ENCODE measurements at places on chromosomes 6 and 20.

- H3K36me3 ChIP-seq: no peaks in the 10 kb centered on the region
- no peak overlapping the region for H3K4me3 ChIP-seq
- no peaks in the 10 kb centered on the region for H3K27me3 ChIP-seq
- no peak for DNase-seq
- H3K4me1 ChIP-seq: no peaks in the 10 kb centered on the region
Measured at GRCh38 chr6:114080891-114081510, 110.1 kb upstream of the HDAC2 start.

DNA sequence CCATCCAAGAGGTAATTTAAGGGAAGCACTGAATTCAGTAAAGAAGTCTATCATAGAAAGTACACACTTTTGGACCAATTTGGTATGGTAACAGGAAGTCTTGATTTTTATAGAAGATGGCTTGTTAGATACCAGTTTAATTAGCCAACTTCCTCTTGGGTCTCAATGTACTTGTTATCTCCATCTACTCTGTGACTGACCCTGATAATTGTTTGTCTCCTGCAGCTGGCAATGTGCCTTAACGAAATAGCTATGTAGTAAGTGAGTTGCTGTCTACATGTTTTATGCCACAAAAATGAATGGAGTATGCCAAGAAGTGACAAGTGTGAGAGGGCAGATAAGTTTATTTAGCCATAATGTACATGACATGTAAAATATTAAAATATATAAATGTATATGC lies 410.5 kb upstream of the MAN1A1 start:
- no peaks in the 10 kb centered on the region for H3K4me1 ChIP-seq
- no peak for DNase-seq
- H3K27me3 ChIP-seq: no peaks in the 10 kb centered on the region
- H3K27ac ChIP-seq: no peak overlapping the region
- H3K4me3 ChIP-seq: no peak overlapping the region

DNA sequence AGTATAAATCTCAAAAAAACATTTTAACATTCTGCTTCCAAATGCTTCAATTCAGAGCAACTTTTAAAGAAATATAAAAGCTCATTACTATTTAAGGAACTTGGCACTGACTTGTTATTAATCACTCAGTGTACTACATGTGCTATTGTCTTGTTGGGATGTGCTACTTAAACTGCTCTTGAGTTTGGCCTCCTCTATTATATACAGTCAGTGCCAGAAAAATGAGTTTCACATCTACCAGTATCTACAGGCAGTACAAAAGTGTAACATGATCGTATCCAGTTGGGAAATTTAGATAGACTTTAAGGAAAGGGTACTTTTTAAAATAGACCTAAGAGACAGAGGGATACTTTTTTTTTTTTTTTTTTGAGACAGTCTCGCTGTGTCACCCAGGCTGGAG lies 627.3 kb upstream of the SLC35B3 start:
- H3K4me1 ChIP-seq: no peaks in the 10 kb centered on the region
- DNase-seq: no peak
- H3K36me3 ChIP-seq: no peaks in the 10 kb centered on the region
- H3K4me3 ChIP-seq: no peak overlapping the region

- no peak overlapping the region for H3K27ac ChIP-seq
- DNase-seq: no peak
- no peaks in the 10 kb centered on the region for H3K27me3 ChIP-seq
- H3K4me3 ChIP-seq: no peak overlapping the region
Measured at GRCh38 chr6:129700666-129701065, 9.3 kb downstream of the ARHGAP18 start.

DNA sequence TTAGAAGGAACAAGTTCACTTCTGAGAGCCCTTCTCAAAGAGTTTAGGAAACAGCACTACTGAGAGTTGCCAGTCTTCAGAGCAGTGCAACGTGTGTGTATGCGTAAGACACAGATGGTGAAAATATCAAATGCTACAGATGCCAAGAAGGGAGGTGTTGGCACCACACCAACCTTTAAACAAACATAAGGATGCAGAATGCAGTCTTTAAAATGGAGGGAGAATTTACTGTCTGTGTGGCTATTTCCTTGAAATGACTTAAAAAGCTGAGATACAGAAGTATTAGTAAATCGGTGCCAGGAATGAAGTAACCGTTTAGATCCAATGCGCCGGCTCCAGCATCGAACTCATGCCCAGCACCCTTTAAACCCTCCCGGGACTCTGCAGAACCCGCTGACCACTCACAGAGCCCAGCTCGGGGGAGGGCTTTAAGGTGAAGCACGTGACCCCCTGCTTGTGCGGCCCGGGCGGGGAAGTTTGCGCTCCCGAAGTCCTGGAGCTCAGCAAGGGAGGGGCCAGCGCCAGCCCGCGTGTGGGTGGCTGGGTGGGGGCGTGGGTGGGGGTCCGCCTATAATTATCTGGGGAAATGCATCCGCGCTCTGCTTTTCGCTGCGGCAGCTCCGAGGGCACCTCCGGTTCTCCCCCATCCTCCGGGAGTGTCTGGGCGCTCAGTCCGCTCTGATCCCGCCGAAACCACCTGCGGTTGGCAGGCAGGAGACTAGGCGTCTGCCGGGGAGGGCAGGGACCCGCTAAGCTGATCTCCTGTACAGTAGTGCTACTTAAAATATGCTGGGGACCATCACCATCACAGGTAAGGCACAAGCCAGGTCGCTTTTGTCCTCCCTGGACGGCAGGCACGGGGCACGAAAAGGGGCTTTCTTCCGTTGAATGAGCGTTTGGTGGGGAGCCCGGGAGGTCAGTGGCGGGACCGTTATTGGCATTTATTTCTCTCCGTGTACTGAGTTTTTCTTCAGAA lies 66.0 kb downstream of the ZBTB2 start:
- H3K36me3 ChIP-seq: no peaks in the 10 kb centered on the region
- no peak overlapping the region for H3K27ac ChIP-seq
- H3K4me3 ChIP-seq: peak overlapping the region; percentile 27

DNA sequence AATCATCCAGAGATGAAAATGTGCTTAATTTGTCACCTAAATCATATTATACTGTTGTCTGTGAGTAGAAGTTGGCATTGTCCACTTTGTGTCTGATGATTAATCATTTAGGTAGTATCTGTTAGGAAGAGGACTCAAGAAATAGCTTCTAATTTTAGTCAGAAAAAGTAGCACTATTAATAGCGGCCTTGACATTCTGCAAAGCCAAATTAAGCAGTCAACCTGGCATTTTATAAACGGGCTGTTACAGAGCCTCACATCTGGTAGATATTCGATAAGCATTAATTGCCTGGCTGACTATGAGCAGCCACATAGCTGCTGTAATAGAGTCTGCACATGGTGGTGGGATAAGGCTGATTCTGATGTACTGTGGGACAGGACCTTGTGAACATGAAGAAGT lies 99.5 kb downstream of the KLHL32 start:
- no peak overlapping the region for H3K27ac ChIP-seq
- H3K4me3 ChIP-seq: no peak overlapping the region
- DNase-seq: no peak
- no peaks in the 10 kb centered on the region for H3K36me3 ChIP-seq
- no peaks in the 10 kb centered on the region for H3K27me3 ChIP-seq
- H3K4me1 ChIP-seq: no peaks in the 10 kb centered on the region

GRCh38 chr6:52221302-52221701 lies 23.0 kb downstream of the IL17F start:
- no peaks in the 10 kb centered on the region for H3K36me3 ChIP-seq
- no peaks in the 10 kb centered on the region for H3K4me1 ChIP-seq
- no peak overlapping the region for H3K27ac ChIP-seq
- no peak for DNase-seq
- H3K27me3 ChIP-seq: peaks cover under 1% of the 10 kb centered on the region

GRCh38 chr6:26258212-26258977 lies 106.6 kb upstream of the BTN3A2 start:
- no peaks in the 10 kb centered on the region for H3K27me3 ChIP-seq
- no peak overlapping the region for H3K4me3 ChIP-seq
- peaks cover 3% of the 10 kb centered on the region for H3K4me1 ChIP-seq
- no peak overlapping the region for H3K27ac ChIP-seq
- no peaks in the 10 kb centered on the region for H3K36me3 ChIP-seq
- no peak for DNase-seq

DNA sequence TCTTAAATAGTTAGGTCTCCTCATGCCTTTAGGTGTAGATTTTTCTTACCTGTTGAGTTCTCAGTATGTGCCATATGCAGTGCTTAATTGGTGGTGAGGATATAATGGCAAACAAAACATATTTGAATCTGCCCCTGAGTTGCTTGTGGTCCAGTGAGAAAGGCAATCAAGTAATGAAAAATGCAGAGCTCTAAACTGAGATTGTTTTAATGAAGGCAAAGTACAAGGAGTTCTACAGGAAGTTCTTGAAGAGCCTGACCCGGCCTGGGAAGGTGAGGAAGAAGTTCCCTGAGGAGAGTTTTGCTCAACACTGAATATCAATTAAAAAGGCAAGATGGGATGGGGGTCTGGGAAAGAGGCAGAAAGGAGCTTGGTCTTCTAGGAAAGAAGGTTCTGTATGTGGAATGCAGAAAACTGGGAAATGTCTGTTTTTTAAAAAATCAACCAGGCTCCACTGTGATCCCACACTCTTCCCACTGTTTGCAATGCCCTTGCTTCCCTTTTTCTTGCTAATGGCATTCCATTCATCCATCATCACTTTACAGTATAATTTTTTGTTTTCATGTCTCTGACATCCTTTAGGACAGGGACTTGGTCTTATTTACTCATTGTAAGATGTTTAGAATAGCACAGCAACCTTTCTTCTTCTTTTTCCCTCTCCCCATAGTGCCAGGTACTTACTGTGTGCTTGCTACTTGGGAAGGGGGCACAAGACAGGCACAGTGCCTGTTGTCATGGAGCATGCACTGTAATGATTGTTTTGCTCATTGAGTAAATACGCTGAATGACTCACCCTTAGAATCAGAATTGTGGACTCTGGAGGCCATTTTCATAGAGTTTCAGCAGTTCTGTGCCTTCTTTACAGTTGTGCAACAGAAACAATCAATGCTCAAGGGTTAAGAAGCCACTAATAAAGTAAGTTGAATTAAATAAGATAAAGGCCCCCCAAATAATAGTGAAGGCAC lies 64.3 kb downstream of the ANKS1A start:
- peaks cover 3% of the 10 kb centered on the region for H3K36me3 ChIP-seq
- no peak overlapping the region for H3K27ac ChIP-seq
- H3K4me3 ChIP-seq: no peak overlapping the region
- H3K4me1 ChIP-seq: peaks cover 7% of the 10 kb centered on the region
- no peaks in the 10 kb centered on the region for H3K27me3 ChIP-seq

- no peaks in the 10 kb centered on the region for H3K4me1 ChIP-seq
- H3K27me3 ChIP-seq: no peaks in the 10 kb centered on the region
- H3K36me3 ChIP-seq: no peaks in the 10 kb centered on the region
- H3K4me3 ChIP-seq: no peak overlapping the region
- H3K27ac ChIP-seq: no peak overlapping the region
Measured at GRCh38 chr6:107600936-107601335, 111.0 kb downstream of the SOBP start.

DNA sequence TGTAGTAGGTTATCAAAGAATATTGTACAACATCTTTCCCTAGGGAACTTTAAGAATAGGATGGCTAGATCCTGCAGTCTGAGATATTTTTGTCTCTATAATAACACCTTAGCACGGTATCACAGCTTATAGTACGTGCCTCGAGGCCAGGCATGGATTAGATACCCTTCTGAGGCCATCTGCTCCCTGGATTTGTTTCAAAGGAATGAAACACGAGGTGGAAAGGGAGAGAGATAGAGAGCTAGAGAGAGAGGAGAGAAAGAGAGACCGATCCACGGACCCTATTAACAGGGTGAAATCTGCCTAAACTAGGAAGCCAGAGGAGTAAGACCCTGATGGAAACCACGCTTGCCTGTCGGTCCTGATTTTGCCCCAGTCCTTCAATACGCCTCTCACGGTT lies 92.5 kb downstream of the CD83 start:
- no peaks in the 10 kb centered on the region for H3K27me3 ChIP-seq
- H3K36me3 ChIP-seq: no peaks in the 10 kb centered on the region
- peaks cover 33% of the 10 kb centered on the region for H3K4me1 ChIP-seq
- DNase-seq: no peak

DNA sequence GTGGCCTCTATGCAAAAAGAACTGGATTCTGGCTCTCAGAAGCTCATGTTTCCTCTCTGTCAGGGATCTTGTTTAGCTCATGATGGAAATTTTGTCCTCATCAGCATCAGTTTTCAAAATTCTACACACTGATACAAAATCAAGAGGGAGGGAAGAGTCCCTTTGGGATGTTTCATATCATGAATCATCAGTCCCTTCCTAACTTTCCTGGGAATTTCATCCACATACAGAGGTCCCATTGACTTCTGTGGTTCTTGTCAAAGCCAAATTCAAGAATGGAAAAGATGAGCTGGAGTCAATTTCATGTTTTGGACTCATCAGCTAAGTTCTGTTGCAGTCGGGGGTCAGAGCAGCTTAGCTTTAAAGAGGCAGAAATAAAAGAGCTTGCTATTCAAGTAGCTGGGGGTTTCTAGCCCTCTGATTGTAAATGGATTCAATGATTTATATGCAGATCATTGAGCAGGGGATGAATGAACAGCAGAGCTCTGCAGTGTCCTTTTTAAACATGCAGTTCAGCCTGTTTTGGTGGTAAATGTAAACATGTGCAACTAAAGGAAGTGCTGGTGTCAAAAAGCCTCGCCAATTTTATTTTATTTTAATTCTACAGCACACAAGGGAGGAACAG lies 21.3 kb upstream of the TMEM14A start:
- H3K4me3 ChIP-seq: no peak overlapping the region
- no peak for DNase-seq
- no peaks in the 10 kb centered on the region for H3K36me3 ChIP-seq
- H3K27me3 ChIP-seq: peaks cover 4% of the 10 kb centered on the region
- no peak overlapping the region for H3K27ac ChIP-seq

DNA sequence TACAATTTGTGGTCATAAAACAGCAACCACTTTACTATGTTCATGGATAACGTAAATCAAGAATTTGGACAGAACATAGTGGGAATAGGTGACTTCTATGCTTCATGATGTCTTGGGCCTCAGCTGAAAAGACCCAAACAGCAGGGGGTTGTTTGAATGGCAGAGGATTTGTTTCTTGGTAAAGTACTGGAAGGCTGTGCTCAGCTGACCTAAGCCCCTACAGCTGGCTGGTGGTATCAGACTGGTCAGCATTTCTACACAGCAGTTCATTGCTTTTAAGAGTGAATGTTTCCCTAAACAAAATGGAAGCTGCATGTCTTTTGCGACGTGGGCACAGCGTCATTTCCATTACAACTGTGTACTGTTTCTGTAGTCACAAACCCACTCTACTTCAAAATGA lies 148.5 kb upstream of the DEFB112 start:
- no peaks in the 10 kb centered on the region for H3K36me3 ChIP-seq
- H3K4me3 ChIP-seq: no peak overlapping the region
- H3K27ac ChIP-seq: no peak overlapping the region

GRCh38 chr20:20609522-20609921 lies 102.9 kb downstream of the RALGAPA2 start:
- no peaks in the 10 kb centered on the region for H3K27me3 ChIP-seq
- H3K27ac ChIP-seq: no peak overlapping the region
- H3K4me3 ChIP-seq: no peak overlapping the region
- no peak for DNase-seq
- no peaks in the 10 kb centered on the region for H3K36me3 ChIP-seq
- H3K4me1 ChIP-seq: no peaks in the 10 kb centered on the region

DNA sequence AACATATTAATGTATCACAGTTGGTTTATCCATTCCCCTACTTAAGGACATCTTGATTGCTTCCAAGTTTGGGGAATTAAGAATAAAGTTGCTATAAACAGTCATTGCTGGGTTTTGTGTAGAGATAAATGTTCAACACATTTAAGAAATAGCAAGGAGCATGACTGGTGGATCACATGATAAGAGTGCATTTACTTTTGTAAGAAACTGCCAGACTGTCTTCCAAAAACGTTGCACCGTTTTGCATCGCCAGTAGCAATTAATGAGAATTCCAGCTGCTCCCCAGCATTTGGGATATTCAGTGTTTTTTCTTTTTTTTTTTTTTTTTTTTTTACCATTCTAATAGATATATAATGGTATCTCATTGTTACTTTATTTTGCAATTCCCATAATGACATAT lies 695.7 kb upstream of the GJE1 start:
- DNase-seq: no peak
- no peak overlapping the region for H3K27ac ChIP-seq
- H3K27me3 ChIP-seq: no peaks in the 10 kb centered on the region
- no peaks in the 10 kb centered on the region for H3K36me3 ChIP-seq
- no peaks in the 10 kb centered on the region for H3K4me1 ChIP-seq

All from B cell (primary cell).